A549 (cell line): ENCODE measurements at places on chromosomes 3 and 15. TPM values are rescaled to one million over a fixed set of nuclear protein-coding genes. Genes with fewer than 3 reads are reported as not detected.

Gene FGD5
- not detected in 3 replicates for polyA plus RNA-seq

Gene TEX55
- not detected in 3 replicates for polyA plus RNA-seq

Gene NR2E3
- polyA plus RNA-seq = 0.13 to 0.28 TPM (median 0.17 TPM) in 3 replicates

Gene PRKAR2A
- polyA plus RNA-seq = 17.2 to 18.8 TPM (median 18.4 TPM) in 3 replicates

Gene ELP6
- polyA plus RNA-seq = 36.3 to 39.4 TPM (median 36.5 TPM) in 3 replicates

Gene ITPKA
- 1.1 to 1.5 TPM (median 1.3 TPM) in 3 replicates for polyA plus RNA-seq

Gene KLHDC8B
- polyA plus RNA-seq = 7.0 to 9.9 TPM (median 8.9 TPM) in 3 replicates

Gene GOLGA8M
- polyA plus RNA-seq = 0.27 to 0.47 TPM (median 0.33 TPM) in 3 replicates

Gene NR1I2
- polyA plus RNA-seq = 0.05 TPM in 1 of 3 replicates, not detected in the others

Gene TMEM266
- 0.05 to 0.06 TPM in 2 of 3 replicates, not detected in the other for polyA plus RNA-seq

Gene SH3GL3
- polyA plus RNA-seq = 0.21 to 0.37 TPM (median 0.22 TPM) in 3 replicates

Gene ACP3
- polyA plus RNA-seq = 0.09 to 0.21 TPM in 2 of 3 replicates, not detected in the other

Gene HRG
- not detected in 3 replicates for polyA plus RNA-seq

Gene LRRC57
- polyA plus RNA-seq = 7.4 to 9.7 TPM (median 9.2 TPM) in 3 replicates

Gene CCR9
- not detected in 3 replicates for polyA plus RNA-seq

Gene CFAP20DC
- polyA plus RNA-seq = 2.2 to 2.5 TPM (median 2.5 TPM) in 3 replicates

Gene TPRA1
- polyA plus RNA-seq = 15.3 to 21.0 TPM (median 19.5 TPM) in 3 replicates

Gene ZNF660
- polyA plus RNA-seq = not detected in 3 replicates

Gene IMPG2
- polyA plus RNA-seq = 0.03 TPM in 3 replicates

Gene GABRB3
- 75.6 to 81.9 TPM (median 78.3 TPM) in 3 replicates for polyA plus RNA-seq

Gene TUBGCP5
- 26.3 to 31.5 TPM (median 31.1 TPM) in 3 replicates for polyA plus RNA-seq

Gene STT3B
- 88.9 to 92.9 TPM (median 92.1 TPM) in 3 replicates for polyA plus RNA-seq

Gene MAGI1
- 4.0 to 5.1 TPM (median 4.7 TPM) in 3 replicates for polyA plus RNA-seq

Gene IL17RB
- polyA plus RNA-seq = 1.7 to 2.3 TPM (median 1.9 TPM) in 3 replicates

Gene GOLGA8T
- polyA plus RNA-seq = 0.96 to 2.1 TPM (median 1.3 TPM) in 3 replicates

Gene ATP8B4
- polyA plus RNA-seq = 0.88 to 1.2 TPM (median 1.2 TPM) in 3 replicates

Gene GOLGA6B
- polyA plus RNA-seq = not detected in 3 replicates

Gene LMAN1L
- not detected in 3 replicates for polyA plus RNA-seq

Gene ITGA11
- 10.1 to 22.0 TPM (median 17.2 TPM) in 3 replicates for polyA plus RNA-seq

Gene SAMD7
- not detected in 3 replicates for polyA plus RNA-seq

Gene ACKR4
- 0.04 TPM in 1 of 3 replicates, not detected in the others for polyA plus RNA-seq

Gene CISH
- polyA plus RNA-seq = 0.42 to 0.68 TPM (median 0.67 TPM) in 3 replicates

Gene IQCF5
- polyA plus RNA-seq = not detected in 3 replicates
